ENCODE measurements at places on chromosomes 3 and 15. TPM values are rescaled to one million over a fixed set of nuclear protein-coding genes. Genes with fewer than 3 reads are reported as not detected.

- no peaks in the 10 kb centered on the region for H3K4me1 ChIP-seq
- no peak overlapping the region for H3K4me3 ChIP-seq
- no peaks in the 10 kb centered on the region for H3K36me3 ChIP-seq
Measured at GRCh38 chr3:153289334-153289808, 127.3 kb downstream of the RAP2B start.

GRCh38 chr15:58440922-58441321 lies 9.1 kb downstream of the LIPC start:
- peaks cover 70% of the 10 kb centered on the region for H3K4me1 ChIP-seq
- no peaks in the 10 kb centered on the region for H3K36me3 ChIP-seq
- H3K27ac ChIP-seq, result no peak overlapping the region
- H3K27me3 ChIP-seq, result no peaks in the 10 kb centered on the region

- H3K27me3 ChIP-seq, result no peaks in the 10 kb centered on the region
- H3K36me3 ChIP-seq, result no peaks in the 10 kb centered on the region
- H3K4me3 ChIP-seq, result no peak overlapping the region
- no peaks in the 10 kb centered on the region for H3K4me1 ChIP-seq
- no peak overlapping the region for H3K27ac ChIP-seq
Measured at GRCh38 chr3:83461411-83461810, 1497.4 kb upstream of the CADM2 start.

- no peak for DNase-seq
- no peak overlapping the region for H3K4me3 ChIP-seq
- H3K36me3 ChIP-seq, result peaks cover 3% of the 10 kb centered on the region
- H3K27ac ChIP-seq, result no peak overlapping the region
- peaks cover 18% of the 10 kb centered on the region for H3K4me1 ChIP-seq
- no peaks in the 10 kb centered on the region for H3K27me3 ChIP-seq
Measured at GRCh38 chr15:28998511-28998910, 112.7 kb downstream of the APBA2 start.

DNA sequence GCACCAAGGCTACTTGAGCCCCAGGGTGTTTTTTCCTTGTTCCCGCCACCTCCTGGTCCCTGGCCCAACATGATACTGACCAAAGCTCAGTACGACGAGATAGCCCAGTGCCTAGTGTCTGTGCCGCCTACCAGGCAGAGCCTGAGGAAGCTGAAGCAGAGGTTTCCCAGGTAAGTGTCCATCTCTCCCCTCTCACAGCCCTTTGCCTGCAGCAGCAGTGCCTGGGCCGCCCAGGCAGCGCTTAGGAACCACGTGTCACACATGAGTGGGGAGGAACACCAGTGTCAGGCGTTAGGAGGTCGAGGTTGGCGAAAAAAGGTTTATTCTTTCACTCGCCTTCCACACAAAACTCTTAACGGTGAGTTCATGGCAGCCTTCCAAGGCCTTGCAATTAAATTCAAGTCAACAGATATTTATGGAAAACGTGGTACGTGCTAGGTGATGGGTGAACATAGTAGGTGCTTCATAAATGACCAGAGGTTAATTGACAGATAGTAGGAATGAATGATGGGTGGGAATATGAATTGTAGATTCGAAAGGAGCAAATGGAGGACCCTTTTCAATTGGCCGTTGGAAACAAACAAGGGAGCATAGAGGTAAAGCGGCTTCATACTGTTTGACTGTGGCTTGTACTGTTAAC lies 486 bp downstream of the CDIN1 start:
- no peak for DNase-seq
- peaks cover 8% of the 10 kb centered on the region for H3K4me1 ChIP-seq
- no peak overlapping the region for H3K27ac ChIP-seq
- H3K27me3 ChIP-seq, result peaks cover 3% of the 10 kb centered on the region
- H3K4me3 ChIP-seq, result peak overlapping the region; percentile 82
- H3K36me3 ChIP-seq, result no peaks in the 10 kb centered on the region

GRCh38 chr15:70794596-70795310 lies 31.4 kb upstream of the UACA start:
- H3K4me1 ChIP-seq, result no peaks in the 10 kb centered on the region
- no peak for DNase-seq
- H3K27ac ChIP-seq, result no peak overlapping the region
- no peaks in the 10 kb centered on the region for H3K27me3 ChIP-seq

DNA sequence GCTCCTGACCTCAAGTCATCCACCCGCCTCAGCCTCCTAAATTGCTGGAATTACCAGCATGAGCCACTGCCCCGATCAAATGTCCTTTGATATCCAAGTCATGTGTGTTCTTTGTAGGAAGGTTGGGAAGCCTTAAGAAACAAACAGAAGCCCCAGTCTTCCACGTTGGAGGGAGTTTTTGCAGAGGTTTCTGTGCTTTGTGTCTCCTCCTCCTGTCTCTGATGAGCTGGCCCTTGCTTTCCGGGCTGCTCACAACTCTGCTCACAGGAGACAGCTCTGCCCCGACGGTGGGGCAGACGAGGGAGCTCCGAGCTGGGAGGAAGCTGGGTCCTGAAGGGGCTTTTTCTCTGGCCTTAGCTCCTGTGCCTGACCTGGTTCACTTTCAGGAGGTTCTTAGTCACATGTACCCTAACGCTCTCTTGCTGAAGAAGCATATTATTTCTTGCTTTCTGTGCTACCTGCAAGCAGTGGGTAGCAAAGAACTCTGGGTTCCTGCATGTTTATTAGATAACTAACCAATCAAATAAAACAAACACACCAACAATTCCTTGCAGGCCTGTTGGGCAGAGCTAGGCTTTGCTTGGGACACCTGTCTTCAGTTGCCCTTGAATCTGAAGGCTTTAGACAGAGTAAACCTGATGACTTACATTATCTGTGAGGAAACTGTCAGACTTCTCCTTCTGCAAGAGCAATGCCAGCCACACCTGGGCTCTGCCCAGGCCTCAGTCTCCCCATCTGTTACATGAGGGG lies 52.6 kb upstream of the SMAD6 start:
- H3K27ac ChIP-seq, result no peak overlapping the region
- H3K4me1 ChIP-seq, result no peaks in the 10 kb centered on the region
- no peaks in the 10 kb centered on the region for H3K27me3 ChIP-seq

- no peak overlapping the region for H3K27ac ChIP-seq
- H3K4me3 ChIP-seq, result no peak overlapping the region
- H3K36me3 ChIP-seq, result no peaks in the 10 kb centered on the region
Measured at GRCh38 chr3:120153294-120153693, 59.0 kb upstream of the GSK3B start.

GRCh38 chr3:100128565-100128964 lies 14.3 kb upstream of the FILIP1L start:
- no peaks in the 10 kb centered on the region for H3K27me3 ChIP-seq
- no peaks in the 10 kb centered on the region for H3K4me1 ChIP-seq
- H3K4me3 ChIP-seq, result no peak overlapping the region
- no peak overlapping the region for H3K27ac ChIP-seq

The FSTL1 gene
- total RNA-seq, result 53.5 TPM

The PLSCR4 gene
- 4.1 TPM for total RNA-seq

The P4HTM gene
- total RNA-seq, result 15.9 TPM

The MESP1 gene
- 0.38 TPM for total RNA-seq

The FOXB1 gene
- 0.05 TPM for total RNA-seq

The CCDC54 gene
- not detected for total RNA-seq

The CHSY1 gene
- 13.1 TPM for total RNA-seq

The ERICH6 gene
- 0.14 TPM for total RNA-seq
